ENCODE measurements at places on chromosomes 4 and X.

DNA sequence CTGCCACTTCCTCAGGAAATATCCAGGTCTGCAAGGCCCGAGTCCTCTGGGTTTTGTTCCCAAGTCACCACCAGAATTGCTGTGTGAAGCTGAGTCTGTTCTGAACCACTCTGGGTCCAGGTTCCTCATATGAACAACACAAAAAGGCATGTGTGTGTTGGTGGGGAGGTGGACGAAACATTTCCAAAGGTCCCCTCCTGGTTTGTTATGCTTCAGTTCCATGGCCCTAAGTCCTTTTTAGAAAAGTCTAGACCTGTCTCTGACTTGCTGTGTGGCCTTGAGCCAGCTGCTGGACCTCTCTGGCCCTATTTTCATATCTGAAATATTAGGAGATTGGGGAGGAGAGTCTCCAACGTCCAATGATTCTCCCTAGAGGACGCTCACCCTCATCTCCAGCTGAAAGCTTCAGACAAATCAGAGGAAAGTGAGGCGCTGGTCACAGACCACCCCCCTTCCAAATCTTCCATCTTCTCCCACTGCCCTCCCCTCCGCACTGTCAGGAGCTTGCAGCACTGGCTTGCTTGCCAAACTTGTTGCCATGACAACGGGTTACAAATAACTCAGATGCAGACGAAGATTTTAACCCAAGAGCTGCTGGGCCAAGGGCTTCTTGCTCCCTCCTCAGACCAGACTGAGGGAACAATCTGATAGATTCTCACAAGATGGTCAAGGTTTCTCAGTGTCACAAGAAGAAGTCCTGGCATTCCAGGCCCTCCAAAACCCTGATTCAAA, 64.5 kb downstream of the SMC1A start:
- no peak for DNase-seq

- DNase-seq: no peak
Measured at GRCh38 chr4:1777822-1778641, 15.1 kb upstream of the FGFR3 start.

GRCh38 chr4:118834960-118835569, 861 bp downstream of the SEC24D start:
- DNase-seq: peak; percentile 46

DNA sequence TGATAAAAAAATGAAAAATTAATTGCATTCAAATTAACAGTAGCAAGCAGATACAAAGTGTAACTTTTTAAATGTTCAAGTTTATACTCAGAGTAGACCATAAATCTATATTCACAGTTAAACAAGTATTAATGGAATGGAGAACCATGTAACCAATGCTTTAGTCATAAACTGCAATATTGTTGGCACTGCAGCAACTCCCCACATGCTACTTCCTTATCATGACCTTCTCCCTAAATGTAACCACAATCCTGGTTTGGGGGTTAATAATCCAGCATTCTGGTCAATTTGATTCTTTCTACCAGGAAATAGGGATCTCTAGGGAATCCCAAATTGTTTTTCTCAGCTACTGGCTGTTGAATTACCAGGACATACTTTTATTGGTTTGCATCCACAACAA, 223.9 kb upstream of the DCAF8L1 start:
- no peak for DNase-seq

DNA sequence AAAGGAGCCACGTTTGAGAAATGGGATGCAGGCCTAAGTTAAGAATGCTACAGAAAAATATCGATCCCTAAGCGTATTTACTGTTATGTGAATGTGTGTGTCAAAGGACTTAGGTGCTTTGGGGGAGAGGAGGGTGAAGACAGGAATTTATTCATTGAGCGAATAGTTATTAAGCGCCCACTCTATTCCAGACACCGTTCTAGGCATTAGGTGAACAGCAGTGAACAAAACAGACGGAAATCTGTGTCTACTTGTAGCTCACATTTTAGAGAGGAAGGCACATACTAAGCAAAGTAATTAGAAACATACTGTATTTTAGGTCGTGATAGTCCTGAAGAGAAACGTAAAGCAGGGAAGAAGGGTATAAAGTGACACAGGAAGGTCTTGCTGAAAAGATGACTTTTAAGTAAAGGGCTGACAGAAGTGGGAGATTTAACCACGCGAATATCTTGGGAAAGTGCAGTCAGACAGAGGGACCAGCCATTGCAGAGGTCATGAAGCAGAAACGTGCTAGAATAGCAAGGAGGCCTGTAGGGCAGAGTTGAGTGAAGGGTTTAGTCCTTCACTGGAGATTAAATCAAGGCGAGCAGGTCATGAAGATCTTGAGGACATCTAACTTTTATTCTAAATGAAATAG, 541 bp downstream of the AIMP1 start:
- DNase-seq: no peak

DNA sequence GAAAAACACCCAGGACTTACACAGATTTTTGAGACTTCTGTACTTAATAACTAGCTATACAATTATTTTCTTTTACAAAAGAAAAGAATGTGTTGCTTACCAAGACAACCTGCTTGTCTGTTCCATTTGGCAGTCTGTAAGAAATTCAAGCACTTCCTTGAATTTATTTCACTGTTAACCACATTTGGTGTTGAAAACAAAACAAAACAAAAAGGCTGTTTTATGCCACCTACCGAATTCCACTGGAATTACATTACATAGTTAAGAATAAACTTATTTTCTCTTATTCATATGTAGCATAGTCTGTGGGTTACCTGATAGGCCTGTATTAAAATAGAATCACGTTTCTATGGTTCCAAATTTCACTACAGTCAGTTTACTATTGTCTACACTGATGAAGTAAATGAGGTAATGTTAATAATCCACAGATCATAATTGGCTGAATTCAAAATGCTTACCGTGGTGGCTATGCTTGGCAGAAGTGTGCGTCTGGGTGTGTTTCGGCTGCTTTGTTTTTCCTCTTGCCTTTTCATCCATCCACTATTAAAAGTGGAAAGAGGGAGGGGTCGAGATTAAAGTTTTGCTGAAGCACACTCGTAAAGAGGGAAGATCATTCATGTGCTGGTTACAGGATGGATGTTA, at the start of gene TLR1:
TSS of gene TLR1 (minus strand) at position 138 of the 642 bp plus-strand sequence. CDS start 5,960 bp downstream, outside the sequence.
- no peak for DNase-seq

GRCh38 chrX:134810211-134810610, 151.9 kb upstream of the PLAC1 start:
- DNase-seq: no peak

DNA sequence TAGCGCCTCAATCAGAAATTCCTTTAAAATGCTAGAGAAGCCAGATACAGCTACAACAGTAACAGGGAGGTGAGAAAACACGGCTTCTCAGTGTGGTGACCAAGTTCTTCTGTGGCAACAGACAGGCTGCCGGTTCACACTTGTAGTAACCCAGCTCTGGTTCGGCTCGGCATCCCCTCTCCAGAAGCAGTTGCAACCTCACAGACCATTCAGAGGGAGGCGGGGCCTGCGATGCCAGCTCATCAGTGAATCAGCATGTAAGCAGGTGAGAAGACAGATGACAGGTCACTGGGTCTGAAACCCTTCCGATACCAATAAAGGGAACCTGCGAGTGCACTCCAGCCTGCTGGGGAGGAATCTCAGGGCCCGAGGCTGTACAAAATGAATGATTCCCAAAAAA, 251.0 kb downstream of the KCNIP4 start:
- DNase-seq: no peak

GRCh38 chr4:156888762-156889161, 82.8 kb downstream of the PDGFC start:
- DNase-seq: no peak

DNA sequence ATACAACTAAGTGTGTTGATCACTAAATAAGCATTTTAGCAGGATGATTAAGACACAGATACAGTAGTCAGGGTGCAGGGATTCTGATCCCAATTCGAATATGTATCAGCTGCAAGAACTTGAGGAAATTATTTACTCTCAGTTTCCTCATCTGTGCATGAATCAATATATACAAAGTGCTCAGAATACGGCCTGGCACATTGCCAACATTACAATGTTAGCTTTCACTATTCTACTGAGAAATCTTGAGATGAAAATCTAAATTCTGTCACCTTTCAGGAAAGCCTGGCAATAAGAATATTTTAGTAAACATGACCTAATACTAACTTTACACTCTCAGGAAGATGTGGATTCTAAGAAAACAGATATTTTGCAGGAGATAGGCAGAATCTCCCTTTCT, 1001.6 kb upstream of the IGFBP7 start:
- no peak for DNase-seq

- peak; percentile 11 for DNase-seq
Measured at GRCh38 chrX:18424482-18425198, 768 bp upstream of the CDKL5 start.

DNA sequence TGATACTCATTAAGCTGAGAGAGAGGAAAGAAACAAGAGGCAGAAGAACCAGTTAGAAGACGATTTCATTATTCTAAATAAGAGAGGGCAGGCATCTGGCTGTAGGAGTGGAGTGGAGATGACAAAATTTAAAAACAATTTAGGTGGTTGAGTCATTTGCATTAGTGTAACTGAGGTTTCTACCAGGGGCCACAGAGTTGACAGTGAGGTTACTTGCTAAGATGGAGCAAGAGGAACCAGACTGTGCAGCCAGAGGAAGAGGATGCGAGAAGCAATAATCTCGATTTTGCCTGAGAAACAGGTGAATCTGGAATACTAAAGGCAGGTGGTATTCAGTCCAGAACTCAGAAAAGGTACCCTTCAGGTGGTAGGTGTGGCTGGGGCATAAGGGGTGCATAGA, 491.9 kb downstream of the MID1IP1 start:
- DNase-seq: no peak

GRCh38 chr4:150150629-150151062, 72.4 kb downstream of the DCLK2 start:
- peak; percentile 2 for DNase-seq

DNA sequence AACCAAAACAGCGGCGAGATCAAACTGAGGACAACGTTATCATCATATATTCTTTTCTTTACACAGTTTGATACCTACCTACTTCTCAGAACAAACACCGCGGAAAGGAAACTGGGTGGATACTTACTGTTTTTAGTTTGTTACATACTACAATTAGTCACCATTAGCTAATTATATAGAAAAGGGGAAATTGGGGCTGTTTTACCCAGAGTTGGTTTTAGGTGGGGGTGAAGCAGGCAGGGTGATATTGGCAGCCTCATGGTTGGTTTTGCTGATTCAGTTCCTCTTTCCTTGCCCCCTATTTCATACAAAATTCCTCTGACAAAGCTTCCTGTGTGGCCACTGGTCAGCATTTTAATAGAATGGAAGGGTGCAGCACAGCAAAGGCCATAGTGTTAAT, 77.8 kb downstream of the SORBS2 start:
- no peak for DNase-seq

DNA sequence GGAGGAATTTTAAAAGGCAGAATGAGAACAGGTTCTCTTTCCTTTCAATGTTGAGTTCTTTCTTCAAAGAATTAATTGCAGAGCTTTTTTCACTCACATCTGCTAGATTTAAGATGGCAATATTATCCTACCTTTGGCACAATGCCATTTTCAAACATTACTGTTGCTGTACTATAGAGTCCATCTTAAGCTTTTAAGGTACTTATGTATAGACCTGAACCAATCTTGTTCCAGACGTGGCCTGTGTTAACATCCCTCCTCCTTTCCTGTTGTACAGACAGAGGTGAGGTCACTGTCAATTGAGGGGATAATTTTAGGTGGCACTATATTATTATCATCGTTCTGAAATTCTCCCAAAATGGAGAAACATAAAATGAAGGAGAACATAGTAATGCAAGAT, 53.0 kb upstream of the MYOZ2 start:
- DNase-seq: no peak

GRCh38 chr4:180350901-180351300, 1892.3 kb upstream of the TENM3 start:
- DNase-seq: no peak

DNA sequence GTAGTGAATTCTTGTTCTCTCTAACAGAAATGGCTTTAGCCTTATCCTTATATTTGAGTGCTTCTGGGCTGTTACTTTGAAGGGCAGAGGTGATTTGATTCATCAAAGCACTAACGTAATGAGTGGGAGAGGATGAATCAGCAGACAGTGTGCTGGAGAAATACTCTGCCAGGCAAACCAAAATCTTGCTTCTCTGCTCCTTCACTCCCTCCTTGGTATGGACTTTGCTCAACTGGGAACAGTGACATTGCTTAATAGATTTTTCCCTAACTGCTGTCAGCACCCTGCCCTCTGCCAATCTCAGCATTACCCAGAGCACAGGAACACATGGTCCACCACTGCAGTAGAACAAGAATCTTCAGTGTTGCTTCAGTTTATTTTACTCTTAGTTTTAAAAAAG, 56.0 kb downstream of the PDLIM5 start:
- DNase-seq: no peak

DNA sequence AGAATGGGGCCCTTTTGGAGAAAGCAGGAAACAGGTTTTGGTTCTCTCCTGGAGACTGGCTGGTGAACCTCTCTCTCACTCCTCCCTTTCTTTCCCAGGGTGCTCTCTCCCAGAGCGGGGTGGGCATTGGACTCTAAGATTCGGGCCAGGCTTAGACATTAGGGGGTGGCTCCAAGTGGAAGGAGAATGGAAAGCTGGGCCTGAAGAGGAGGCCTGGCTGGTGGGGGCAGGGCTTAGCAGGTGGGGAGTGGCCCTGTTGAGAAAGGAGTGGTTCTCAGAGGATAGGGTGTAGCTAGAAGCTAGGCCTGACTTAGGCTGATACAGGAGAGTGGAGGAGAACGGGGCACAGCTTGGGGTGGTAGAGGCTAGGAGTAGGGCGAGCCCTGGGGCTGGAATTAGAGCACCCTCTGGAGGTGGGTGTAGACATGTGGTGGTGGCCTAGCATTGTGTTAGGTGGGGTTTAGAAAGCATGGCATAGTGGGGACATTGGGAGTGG, 5.7 kb downstream of the PLP2 start:
- DNase-seq: no peak

DNA sequence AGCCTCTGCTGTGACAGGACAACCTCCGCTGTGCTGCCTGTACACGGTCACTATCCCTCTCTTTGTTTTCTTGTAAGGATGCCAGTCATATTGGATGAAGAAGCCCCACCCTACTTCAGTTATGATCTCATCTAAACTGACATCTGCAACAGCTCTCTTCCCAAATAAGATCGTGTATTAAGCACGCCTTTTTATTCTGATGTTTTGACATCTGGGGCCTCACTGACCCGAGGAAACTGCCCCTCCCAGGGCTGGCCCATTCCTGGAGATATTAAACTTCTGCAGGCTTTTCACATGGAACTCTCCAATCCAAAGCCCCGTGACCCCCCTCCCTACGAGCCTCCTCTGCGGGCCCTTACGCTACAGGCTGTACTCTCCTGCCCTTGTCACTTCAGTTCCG, 232.0 kb downstream of the ARHGAP10 start:
- no peak for DNase-seq
